Germinal center (tissue), 1 donor: ENCODE measurements at places on chromosomes 16 and 17.

- DNase-seq = no peak
Observed at GRCh38 chr17:44268709-44269534, 987 bp upstream of the SLC4A1 start.

- DNase-seq = no peak
Observed at GRCh38 chr16:88926374-88926990, 50.5 kb downstream of the CBFA2T3 start.

- DNase-seq = no peak
Observed at GRCh38 chr17:74986206-74986576, 1.2 kb upstream of the CDR2L start.

DNA sequence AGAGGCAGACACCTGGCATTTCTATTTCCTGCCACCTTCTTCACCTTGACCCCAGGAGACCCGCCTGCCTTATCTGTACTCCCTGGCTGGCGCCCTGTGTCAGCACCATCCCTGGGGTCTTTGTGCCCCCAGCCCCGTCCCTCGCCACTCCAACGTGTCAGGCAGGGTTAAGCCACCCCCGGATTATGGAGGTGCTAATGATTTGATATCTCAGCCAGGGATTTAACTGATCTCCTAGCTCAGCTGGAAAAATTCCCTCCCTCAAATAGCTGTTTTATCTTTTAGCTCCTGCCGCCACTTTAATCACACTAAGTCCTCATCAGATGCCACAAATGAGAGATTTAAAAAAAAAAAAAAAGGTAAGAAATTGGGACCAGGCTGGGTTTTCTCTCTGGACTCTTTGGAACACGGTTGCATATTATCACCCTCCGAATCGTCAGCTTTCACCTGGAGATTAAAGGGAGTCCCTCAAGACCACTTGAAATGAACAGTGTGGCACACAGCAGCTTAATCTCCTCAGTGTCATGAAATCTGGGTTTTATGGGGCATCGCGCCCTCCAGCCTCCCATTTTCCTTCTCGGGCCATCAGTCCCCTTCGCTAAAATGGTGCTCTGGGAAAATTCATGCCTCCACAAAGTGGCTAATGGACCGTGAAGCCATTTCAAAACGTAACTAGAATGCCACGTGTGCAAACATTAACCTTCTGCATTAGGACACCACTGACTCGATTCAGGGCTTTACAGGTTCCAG, 26.2 kb upstream of the WFDC1 start:
- DNase-seq = no peak

- no peak for DNase-seq
Observed at GRCh38 chr17:2421315-2422147, 20.7 kb upstream of the MNT start.

DNA sequence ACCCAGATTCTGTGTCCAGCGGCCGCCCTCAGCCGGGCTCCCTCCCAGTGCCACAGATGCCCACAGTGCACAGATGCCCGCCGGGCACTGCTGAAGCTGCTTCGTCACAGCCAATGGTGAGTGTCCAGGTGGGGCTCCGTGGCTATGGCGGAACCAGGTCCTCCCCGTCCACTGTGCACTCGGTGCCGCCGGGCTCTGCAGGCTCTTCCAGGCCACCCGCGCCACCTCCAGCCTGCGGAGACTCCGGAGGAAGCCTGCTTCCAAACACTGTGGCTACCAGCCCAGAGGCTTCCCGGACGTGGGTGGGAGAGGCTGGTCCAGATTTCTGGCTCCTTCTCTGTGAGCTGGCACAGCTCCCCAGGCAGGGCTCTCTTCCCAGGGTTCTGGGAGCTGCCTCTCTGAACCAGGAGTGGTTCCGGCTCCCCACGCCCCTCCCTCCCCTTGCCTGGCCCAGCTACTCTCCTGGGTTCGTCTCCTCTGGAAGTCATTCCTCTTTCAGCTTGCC, 2.8 kb upstream of the PYCR1 start:
- no peak for DNase-seq

- no peak for DNase-seq
Observed at GRCh38 chr17:21129023-21129681, 2.4 kb downstream of the DHRS7B start.

GRCh38 chr17:73495641-73496040, 148.6 kb downstream of the SDK2 start:
- no peak for DNase-seq

- DNase-seq = no peak
Observed at GRCh38 chr16:89984216-89984615, 35.0 kb downstream of the DBNDD1 start.

- no peak for DNase-seq
Observed at GRCh38 chr16:2996298-2996697, 16.1 kb upstream of the PKMYT1 start.

DNA sequence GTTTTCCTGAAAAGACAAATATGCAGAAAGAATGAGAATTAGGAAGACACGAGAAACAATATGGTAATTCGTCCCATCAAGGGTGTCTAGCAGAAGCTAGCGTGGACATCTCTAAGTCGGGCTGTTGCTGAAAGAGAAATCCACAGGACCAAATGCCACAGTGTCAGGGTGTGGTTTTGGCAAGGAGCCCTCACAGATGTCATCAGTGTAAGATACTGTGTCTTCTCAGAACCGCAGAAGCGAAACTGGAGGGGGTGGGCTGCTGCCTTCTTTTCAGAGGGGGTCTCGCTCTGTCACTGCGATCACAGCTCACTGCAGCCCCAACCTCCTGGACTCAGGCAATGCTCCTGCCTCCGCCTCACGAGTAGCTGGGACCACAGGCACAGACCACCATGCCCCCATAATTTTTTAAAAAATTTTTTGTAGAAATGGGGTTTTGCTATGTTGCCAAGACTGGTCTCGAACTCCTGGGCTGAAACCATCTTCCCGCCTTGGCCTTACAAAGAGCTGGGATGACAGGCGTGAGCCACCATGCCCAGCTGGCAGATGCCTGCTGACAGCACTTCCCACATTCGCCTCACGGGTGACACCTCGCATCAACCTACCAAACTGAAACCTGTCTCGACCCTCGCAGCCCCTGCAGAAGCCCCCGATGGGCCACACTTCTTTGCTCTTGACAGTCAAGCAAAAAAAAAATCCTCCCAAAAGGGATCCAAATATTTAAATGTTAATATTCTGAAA, 26.2 kb downstream of the TRAP1 start:
- DNase-seq = no peak

DNA sequence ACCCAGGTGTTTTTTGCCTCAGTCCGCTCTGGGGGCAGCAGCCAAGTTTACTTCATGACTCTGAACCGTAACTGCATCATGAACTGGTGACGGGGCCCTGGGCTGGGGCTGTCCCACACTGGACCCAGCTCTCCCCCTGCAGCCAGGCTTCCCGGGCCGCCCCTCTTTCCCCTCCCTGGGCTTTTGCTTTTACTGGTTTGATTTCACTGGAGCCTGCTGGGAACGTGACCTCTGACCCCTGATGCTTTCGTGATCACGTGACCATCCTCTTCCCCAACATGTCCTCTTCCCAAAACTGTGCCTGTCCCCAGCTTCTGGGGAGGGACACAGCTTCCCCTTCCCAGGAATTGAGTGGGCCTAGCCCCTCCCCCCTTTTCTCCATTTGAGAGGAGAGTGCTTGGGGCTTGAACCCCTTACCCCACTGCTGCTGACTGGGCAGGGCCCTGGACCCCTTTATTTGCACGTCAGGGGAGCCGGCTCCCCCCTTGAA, 2.1 kb upstream of the C17orf107 start:
- no peak for DNase-seq

GRCh38 chr16:81891736-81892364, 112.8 kb downstream of the PLCG2 start:
- DNase-seq = no peak

DNA sequence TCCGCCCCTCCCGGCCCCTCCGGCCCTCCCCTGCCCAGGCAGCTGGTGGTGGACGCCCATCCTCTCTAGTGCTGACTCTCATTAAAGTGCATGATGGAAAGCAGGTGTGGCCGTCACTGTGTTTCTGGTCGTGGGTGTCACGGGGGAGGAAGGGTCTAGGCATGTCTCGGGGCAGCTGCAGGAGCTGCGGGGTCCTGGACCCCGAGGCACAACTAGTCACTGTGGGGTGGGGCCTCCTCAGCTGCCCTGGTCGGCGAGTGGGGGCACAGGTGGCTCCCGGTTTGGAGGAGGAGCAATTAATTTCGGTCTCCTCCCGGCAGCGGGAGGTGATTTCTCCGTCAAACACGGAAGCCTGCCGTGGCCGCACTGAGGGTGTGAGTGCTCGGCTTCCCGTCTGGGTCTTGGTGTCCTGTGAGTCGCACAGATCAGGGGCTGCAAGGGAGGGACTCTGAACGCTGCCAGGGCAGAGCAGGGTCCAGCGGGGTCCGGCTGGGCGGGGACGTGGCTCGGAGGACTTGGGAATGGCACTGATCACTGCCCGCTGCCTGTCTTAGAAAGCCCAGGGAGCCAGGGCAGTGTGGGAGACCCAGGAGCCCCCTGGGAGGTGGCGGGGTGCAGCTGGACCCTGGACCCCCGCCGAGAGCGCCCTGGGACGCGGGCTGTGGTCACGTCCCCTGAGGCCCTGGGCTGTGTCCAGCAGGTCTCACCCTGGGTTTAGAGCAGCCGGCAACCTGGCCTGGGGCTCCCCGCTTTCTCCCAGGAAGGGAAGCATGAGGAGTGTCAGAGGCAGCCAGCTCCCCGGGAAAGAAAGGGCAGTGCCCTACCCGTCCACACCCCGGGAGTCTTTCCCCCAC, 3.3 kb downstream of the TPSD1 start:
- no peak for DNase-seq

GRCh38 chr17:56899403-56899802, 14.4 kb downstream of the TRIM25 start:
- no peak for DNase-seq

GRCh38 chr16:81864646-81865382, 85.7 kb downstream of the PLCG2 start:
- DNase-seq = peak; percentile 16

DNA sequence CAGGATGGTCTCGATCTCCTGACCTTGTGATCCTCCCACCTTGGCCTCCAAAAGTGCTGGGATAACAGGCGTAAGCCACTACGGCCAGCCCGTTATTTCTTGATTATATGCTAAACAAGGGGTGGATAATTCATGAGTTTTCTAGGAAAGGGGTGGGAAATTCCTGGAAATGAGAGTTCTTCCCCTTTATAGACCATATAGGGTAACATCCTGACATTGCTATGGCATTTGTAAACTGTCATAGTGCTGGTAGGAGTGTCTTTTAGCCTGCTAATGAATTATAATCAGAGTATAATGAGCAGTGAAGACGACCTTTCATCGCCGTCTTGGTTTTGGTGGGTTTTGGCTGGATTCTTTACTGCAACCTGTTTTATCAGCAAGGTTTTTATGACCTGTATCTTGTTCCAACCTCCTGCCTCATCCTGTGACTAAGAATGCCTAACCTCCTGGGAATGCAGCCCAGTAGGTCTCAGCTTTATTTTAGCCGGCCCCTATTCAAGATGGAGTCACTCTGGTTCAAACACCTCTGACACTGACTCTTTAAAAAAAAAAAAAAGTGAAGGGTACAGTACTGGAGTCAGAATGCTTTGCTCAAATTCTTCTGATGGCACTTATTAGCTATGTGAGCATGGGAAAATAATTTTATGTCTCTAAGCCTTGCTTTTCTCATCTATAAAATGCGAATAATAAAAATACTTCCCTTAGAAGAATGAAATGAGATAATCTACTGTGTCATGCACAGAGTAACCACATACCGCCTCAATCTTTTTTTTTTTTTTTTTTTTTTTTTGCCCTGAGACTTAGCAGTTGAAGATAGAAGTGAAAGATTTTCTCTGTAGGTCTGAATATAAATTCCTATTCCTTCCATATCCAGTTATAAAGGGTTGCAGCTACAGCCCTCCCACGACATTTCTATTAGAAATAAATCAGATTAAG, 5.1 kb upstream of the CALCOCO2 start:
- no peak for DNase-seq

DNA sequence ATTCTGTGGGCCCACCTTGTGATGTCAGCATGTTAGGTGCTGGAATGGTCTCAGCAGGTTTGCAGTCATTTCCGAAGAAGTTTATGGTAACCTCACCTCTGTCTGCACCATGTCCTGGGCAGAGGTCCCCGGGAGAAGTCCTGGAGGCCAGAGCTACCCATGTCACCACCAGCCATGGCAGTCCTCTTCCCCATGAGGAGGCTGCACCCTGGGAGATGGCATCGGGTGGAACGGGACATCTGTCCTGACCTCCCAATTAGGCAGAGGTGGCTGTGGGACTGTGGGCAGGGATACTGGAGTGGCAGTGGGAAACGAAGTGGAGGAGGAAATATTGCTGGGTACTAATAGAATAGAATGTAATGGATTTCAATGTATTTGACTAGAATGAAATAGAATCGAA, 511.8 kb upstream of the WSB1 start:
- no peak for DNase-seq

DNA sequence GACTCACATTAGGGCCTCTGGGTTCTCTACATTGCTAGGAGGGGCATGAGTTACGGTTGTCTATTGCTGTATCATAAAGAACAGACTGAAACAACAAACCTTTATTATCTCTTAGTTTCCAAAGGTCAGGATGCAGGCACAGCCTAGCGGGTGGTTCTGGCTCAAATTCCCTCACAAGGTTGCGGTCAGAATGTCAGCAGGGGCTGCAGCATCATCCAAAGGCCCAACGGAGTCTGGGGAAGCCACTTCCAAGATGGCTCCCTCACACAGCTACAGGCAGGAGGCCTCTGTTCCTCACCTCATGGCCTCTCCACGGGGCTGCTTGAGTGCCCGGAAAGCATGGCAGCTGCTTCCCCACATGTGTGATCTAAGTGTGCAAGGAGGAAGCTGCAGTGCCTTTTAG, 29.6 kb upstream of the ZFPM1 start:
- no peak for DNase-seq

DNA sequence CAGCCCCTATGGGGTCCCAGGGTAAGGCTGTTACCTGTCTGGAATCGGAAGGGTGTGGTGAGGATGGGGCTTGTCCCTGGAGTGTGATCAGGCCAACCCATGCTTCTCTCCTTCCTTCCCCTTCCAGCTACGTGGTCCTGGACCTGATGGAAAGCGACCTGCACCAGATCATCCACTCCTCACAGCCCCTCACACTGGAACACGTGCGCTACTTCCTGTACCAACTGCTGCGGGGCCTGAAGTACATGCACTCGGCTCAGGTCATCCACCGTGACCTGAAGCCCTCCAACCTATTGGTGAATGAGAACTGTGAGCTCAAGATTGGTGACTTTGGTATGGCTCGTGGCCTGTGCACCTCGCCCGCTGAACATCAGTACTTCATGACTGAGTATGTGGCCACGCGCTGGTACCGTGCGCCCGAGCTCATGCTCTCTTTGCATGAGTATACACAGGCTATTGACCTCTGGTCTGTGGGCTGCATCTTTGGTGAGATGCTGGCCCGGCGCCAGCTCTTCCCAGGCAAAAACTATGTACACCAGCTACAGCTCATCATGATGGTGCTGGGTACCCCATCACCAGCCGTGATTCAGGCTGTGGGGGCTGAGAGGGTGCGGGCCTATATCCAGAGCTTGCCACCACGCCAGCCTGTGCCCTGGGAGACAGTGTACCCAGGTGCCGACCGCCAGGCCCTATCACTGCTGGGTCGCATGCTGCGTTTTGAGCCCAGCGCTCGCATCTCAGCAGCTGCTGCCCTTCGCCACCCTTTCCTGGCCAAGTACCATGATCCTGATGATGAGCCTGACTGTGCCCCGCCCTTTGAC, 2.4 kb downstream of the MAPK7 start:
- no peak for DNase-seq
